ENCODE measurements at places on chromosomes 6 and 20. TPM values are rescaled to one million over a fixed set of nuclear protein-coding genes. Genes with fewer than 3 reads are reported as not detected.

Gene EYS
- not detected for total RNA-seq

Gene GABBR1
- 7.2 TPM for total RNA-seq

Gene CCDC28A
- 15.5 TPM for total RNA-seq

Gene KCNK5
- 19.6 TPM for total RNA-seq

Gene MOG
- not detected for total RNA-seq

Gene DEFB129
- total RNA-seq = not detected

DNA sequence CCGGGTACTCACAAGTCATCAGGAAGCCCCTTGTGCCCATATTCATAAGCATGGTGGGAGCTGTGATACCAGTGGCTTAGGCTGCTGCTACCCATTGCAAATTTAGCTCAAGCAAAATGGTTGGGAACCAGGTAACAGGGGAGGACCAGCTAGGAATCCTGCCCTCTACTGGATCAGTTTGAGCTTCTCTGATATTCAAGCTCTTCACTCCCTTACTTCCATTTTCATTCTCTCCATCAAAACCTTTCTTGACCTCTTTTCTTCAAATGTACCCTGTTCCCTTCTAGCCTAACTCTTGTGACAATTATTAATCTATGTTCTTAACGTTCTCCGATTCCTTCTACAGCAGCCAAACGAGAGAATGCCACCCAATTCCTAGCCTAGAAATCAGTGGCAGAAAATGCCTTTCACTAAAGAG is 9.7 kb downstream of the NOL7 start:
- peaks cover 18% of the 10 kb centered on the region for H3K4me1 ChIP-seq
- peaks cover 41% of the 10 kb centered on the region for H3K36me3 ChIP-seq
- no peaks in the 10 kb centered on the region for H3K27me3 ChIP-seq
- DNase-seq = peak; percentile 11

DNA sequence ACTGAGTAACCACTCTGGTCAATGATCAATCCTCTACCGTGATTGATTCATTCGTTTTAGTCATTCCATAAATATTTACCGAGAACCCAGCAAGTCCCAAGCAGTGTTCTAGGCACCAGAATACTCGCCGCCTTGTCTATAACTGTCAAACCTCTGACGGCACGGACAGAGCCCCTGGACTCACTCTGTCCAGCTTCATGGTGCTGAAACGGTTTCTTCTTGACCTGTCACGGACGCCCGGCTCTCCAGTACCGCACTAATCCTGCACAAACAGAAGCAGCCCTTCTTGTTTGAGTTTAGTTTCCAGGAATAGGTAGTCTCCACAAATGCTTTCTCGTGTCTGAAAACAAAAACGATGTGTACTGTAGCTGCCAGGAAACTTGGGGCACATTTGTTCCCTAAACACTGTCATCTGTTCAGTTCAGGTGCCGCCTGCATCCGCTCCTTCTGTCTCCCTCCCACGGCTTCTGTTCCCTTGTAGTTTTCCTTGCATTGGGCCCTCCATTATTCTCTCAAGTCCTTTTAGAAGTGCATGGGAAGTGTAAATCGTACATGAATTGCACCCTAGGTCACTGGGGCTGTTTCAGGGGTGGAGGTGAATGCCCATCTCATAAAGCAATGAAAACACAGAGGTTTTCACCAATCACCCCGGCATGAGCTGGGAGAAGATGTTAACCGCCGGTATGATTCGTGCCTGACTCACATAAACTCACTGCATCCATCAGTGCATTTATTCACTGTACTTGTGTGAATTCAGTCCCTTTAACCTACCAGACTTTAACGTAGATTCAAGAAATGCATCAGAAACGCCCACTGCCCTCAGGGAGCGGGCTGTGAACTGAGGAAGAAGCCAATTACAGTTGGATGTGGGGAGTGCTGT is 209.3 kb upstream of the CDH4 start:
- no peaks in the 10 kb centered on the region for H3K36me3 ChIP-seq
- no peaks in the 10 kb centered on the region for H3K4me1 ChIP-seq
- no peak overlapping the region for H3K4me3 ChIP-seq
- no peak for DNase-seq

GRCh38 chr6:129280749-129281148 is 397.8 kb downstream of the LAMA2 start:
- no peak overlapping the region for H3K4me3 ChIP-seq
- H3K27ac ChIP-seq = peak overlapping the region; percentile 43
- DNase-seq = peak; percentile 27
- H3K27me3 ChIP-seq = peaks cover 5% of the 10 kb centered on the region

GRCh38 chr6:39056191-39056590 is 7.6 kb downstream of the GLP1R start:
- DNase-seq = no peak
- no peak overlapping the region for H3K4me3 ChIP-seq
- peaks cover 7% of the 10 kb centered on the region for H3K4me1 ChIP-seq

DNA sequence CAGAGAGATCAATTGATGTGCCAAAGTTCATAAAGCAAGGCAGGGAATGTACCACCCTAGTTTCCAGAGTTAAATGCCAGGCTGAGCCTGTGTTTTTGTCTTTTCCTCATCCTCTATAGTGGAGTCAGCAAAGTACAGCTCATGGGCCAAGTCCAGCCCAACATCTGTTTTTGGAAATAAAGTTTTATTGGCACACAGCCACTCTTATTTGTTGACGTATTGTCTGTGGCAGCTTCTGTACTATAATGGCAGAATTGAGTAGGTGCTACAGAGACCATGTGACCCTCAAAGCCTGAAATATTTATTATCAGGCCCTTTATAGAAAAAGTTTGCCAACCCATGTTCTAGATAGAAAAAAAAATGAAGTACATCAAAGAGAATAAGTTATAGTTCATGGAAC is 187.0 kb downstream of the TSHZ2 start:
- no peak overlapping the region for H3K27ac ChIP-seq
- H3K4me1 ChIP-seq = peaks cover 11% of the 10 kb centered on the region
- H3K4me3 ChIP-seq = no peak overlapping the region
- no peak for DNase-seq

DNA sequence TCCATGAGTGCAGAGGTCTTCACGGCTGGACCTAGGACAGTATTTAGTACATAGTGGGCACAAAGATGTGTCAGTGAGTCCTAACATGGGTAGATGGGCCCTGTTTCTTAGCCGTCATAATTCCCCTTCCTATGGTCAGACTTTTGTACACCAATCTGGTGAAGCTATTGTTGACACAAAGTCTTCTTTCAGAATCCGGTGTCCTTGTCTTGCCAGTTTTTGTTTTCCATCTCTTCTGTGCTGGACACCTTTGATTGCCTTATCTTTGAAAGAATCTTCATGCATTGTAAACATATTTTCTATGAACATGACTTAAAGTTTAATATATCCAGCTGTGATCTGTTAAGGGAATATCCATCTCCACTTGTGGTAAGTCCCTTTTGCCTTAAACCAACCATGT is 4.5 kb downstream of the LRRC1 start:
- no peak for DNase-seq
- peaks cover 9% of the 10 kb centered on the region for H3K27me3 ChIP-seq
- H3K4me1 ChIP-seq = peaks cover 13% of the 10 kb centered on the region

- no peak for DNase-seq
- H3K27ac ChIP-seq = no peak overlapping the region
- peaks cover 18% of the 10 kb centered on the region for H3K27me3 ChIP-seq
- H3K36me3 ChIP-seq = no peaks in the 10 kb centered on the region
- H3K4me3 ChIP-seq = no peak overlapping the region
Observed at GRCh38 chr6:43267619-43268354, 24.5 kb downstream of the TTBK1 start.

GRCh38 chr6:89084954-89085353 is 4.4 kb downstream of the PNRC1 start:
- no peaks in the 10 kb centered on the region for H3K27me3 ChIP-seq
- peaks cover 34% of the 10 kb centered on the region for H3K36me3 ChIP-seq
- H3K4me1 ChIP-seq = peaks cover 26% of the 10 kb centered on the region
- no peak for DNase-seq
- peak overlapping the region; percentile 81 for H3K27ac ChIP-seq

DNA sequence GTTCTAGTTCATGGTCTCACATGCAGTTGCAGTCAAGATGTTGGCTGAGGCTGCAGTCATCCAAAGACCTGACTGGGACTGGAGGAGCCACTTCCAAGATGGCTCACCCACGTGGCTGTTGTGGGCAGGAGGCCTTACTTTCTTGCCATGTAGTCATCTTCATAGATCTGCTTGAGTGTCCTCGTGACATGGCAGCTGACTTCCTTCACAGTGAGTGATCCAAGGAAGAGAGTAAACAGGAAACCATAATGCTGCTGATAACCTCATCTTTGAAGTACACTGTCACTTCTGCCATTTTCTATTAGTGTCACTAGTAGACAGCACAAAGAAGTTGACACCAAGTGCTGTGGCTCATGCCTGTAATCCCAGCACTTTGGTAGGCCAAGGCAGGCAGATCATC is 40.1 kb upstream of the AKIRIN2 start:
- peaks cover 22% of the 10 kb centered on the region for H3K4me1 ChIP-seq
- H3K27me3 ChIP-seq = no peaks in the 10 kb centered on the region

DNA sequence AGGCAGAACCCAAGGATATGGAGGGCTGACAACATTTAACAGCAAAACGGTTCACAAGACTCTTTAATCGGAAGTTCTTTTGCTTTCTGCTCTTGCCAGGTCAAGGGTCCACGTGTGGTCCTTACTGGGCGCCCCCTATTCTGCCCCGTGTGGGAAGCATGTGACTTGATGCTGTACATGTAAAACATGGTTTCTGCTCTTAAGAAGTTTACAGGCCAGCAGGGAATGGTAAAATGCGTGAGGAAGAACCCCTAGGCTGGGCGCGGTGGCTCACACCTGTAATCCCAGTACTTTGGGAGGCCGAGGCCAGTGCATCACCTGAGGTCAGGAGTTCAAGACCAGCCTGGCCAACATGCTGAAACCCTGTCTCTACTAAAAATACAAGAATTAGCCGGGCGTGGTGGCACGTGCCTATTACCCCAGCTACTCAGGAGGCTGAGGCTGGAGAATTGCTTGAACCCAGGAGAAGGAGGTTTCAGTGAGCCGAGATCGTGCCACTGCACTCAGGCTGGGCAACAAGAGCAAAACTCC is 19.3 kb downstream of the ZNF217 start:
- H3K27me3 ChIP-seq = no peaks in the 10 kb centered on the region
- H3K4me1 ChIP-seq = peaks cover 87% of the 10 kb centered on the region
- H3K36me3 ChIP-seq = peaks cover 87% of the 10 kb centered on the region
- H3K4me3 ChIP-seq = no peak overlapping the region

DNA sequence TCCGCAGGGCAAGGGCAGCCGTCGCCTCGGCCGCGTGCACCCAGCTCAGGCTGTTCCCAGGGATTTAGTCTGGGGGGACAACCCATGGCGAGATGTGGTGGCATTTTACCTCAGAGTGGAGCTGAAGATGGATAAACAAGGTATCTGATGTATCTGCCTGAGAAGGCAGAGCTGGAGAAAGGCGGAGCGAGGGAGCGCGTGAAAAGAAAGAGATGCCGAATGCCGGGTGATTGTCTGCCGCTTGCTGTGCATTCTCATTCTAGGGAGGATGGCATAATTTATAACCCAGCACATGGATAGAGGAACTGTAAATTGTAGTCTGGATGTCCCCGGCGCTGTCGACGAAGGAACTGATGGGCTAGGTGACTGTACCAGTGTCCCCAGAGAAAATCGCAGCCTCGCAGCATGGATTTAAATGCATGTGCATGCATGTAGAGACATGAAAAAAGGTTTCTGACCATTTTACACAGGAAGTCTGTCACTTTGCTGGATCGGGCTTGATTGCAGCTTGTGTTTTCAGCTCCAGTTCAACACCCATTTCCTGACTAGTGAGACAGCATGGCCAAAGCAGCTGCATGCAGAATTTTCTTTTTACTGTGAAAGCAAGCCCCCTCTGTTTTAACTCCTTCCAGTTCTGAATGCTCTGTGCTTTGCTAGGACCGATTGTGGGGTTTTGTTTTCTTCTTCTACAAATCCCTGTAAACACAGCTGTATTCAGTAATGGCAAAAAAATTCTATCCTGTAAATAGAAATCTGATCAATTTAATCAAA is 149.7 kb downstream of the PRL start:
- H3K36me3 ChIP-seq = no peaks in the 10 kb centered on the region
- H3K27ac ChIP-seq = no peak overlapping the region
- H3K27me3 ChIP-seq = peaks cover 66% of the 10 kb centered on the region
- peaks cover 29% of the 10 kb centered on the region for H3K4me1 ChIP-seq

- no peaks in the 10 kb centered on the region for H3K27me3 ChIP-seq
- H3K36me3 ChIP-seq = peaks cover 17% of the 10 kb centered on the region
- no peak overlapping the region for H3K27ac ChIP-seq
Observed at GRCh38 chr20:32164984-32165735, 42.4 kb downstream of the PLAGL2 start.

- H3K4me1 ChIP-seq = no peaks in the 10 kb centered on the region
- no peaks in the 10 kb centered on the region for H3K27me3 ChIP-seq
- no peak for DNase-seq
- peaks cover 3% of the 10 kb centered on the region for H3K36me3 ChIP-seq
- H3K4me3 ChIP-seq = no peak overlapping the region
Observed at GRCh38 chr6:14478381-14479225, 361.0 kb downstream of the CD83 start.

- H3K36me3 ChIP-seq = no peaks in the 10 kb centered on the region
- no peak overlapping the region for H3K4me3 ChIP-seq
- no peak for DNase-seq
Observed at GRCh38 chr6:116059713-116060571, 749 bp downstream of the FRK start.

- peaks cover 5% of the 10 kb centered on the region for H3K27me3 ChIP-seq
- H3K4me3 ChIP-seq = no peak overlapping the region
- no peaks in the 10 kb centered on the region for H3K36me3 ChIP-seq
- H3K27ac ChIP-seq = no peak overlapping the region
- H3K4me1 ChIP-seq = no peaks in the 10 kb centered on the region
Observed at GRCh38 chr6:170024940-170025339, 265.9 kb downstream of the DLL1 start.

DNA sequence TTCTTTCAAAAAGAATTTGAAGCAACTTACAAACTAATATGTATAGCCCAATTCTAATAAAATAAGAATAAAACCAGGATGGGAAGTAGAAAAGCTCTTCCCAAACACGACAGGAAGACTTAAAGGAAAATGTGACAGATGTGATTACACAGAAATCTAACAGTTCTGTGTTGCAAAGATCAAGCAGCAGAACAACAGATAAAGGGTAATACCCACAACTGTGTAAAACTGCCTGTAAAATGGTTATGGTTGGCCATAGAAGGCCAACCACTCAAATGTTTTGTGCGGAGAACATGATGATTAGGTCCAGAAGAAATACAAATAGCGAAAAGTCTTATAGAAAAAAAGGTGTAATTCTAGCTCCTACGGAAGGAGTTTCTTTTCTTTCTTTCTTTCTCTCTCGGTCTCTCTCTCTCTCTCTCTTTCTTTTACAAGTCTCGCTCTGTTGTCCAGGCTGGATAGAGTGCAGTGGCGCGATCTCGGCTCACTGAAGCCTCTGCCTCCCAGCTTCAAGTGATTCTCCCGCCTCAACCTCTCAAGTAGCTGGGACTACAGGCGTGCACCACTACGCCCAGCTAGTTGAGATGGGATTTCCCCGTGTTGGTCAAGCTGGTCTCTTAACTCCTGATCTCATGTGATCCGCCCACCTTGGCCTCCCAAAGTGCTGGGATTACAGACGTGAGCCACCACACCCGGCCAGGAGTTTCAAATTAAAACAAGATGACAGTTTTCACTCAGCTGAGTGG is 128.5 kb downstream of the QRSL1 start:
- no peak overlapping the region for H3K27ac ChIP-seq
- no peaks in the 10 kb centered on the region for H3K36me3 ChIP-seq
- H3K4me1 ChIP-seq = no peaks in the 10 kb centered on the region
- DNase-seq = no peak

GRCh38 chr20:62804627-62805154 is at the start of gene OGFR:
Gene OGFR (plus strand): TSS chr20:62804835. CDS start chr20:62804860, 25 bp downstream.
- no peaks in the 10 kb centered on the region for H3K27me3 ChIP-seq
- peaks cover 13% of the 10 kb centered on the region for H3K36me3 ChIP-seq
- DNase-seq = peak; percentile 80
- peak within 1 kb of the TSS; percentile 94 for H3K27ac ChIP-seq
- peaks cover 28% of the 10 kb centered on the region for H3K4me1 ChIP-seq
